ENCODE measurements at places on chromosomes 16 and 17.

GRCh38 chr16:55018881-55019280 lies 88.2 kb downstream of the IRX5 start:
- H3K27ac ChIP-seq: no peak overlapping the region
- H3K27me3 ChIP-seq: no peaks in the 10 kb centered on the region
- H3K4me3 ChIP-seq: no peak overlapping the region
- H3K36me3 ChIP-seq: peaks cover 2% of the 10 kb centered on the region
- H3K4me1 ChIP-seq: no peaks in the 10 kb centered on the region
- no peak for DNase-seq

DNA sequence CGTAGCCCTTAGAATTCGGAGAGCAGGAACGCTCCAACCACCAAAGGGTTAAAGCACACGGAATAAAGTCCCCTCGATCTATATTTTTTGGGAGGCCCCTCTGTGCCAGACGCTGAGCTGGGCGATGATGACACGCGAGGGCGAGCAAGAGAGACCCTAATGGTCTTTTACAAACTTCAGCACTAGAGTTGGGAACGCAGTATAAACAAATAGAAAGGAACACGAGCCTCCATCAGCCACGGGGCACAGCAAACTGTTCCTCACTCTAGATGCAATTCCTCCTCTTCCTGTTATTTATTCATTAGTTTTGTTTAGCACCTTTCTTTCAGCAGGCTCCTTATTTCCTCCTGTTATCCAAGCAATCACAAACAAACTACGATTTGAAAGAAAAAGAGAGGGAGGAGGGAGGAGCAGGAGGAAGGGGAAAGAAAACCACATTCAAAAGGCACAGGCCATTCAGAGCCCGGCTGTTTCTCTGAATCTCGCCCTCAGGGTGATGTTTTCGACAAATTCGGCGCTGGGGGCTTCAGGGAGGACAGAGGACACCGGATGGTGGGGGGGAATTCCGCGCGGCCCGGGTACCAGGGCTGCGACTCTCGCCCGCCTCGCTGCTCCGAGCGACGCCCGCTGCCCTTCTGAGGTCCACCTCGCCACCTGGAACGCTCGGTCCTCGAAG lies 1.6 kb downstream of the TOX3 start:
- peak overlapping the region; percentile 35 for H3K27ac ChIP-seq
- H3K4me1 ChIP-seq: no peaks in the 10 kb centered on the region
- H3K27me3 ChIP-seq: peaks cover 67% of the 10 kb centered on the region
- no peak for DNase-seq
- no peaks in the 10 kb centered on the region for H3K36me3 ChIP-seq

GRCh38 chr16:56823081-56823733 lies 41.8 kb upstream of the SLC12A3 start:
- DNase-seq: no peak
- H3K36me3 ChIP-seq: peaks cover 25% of the 10 kb centered on the region
- no peaks in the 10 kb centered on the region for H3K4me1 ChIP-seq
- H3K27me3 ChIP-seq: no peaks in the 10 kb centered on the region

DNA sequence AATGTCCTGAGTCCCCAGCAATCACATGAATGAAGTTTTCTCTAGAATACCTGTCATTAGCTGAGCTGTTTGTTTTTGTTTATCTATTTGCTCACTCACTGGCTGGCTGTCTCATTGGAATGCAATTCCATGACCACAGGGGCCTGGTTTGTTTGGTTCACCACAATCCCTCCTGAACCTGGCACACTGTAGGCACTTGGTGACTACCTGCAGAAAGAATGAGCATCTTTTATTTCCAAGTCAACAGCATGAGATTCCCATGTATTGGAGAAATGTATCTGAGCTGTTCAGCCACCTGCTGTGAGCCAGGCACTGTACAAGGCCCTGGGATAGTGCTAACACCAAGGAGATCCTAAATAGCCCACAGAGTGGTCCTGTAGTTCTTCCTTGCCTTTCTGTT lies 345.1 kb downstream of the XYLT1 start:
- H3K4me3 ChIP-seq: no peak overlapping the region
- peaks cover 3% of the 10 kb centered on the region for H3K4me1 ChIP-seq
- H3K27ac ChIP-seq: no peak overlapping the region
- H3K36me3 ChIP-seq: peaks cover 18% of the 10 kb centered on the region
- DNase-seq: no peak

DNA sequence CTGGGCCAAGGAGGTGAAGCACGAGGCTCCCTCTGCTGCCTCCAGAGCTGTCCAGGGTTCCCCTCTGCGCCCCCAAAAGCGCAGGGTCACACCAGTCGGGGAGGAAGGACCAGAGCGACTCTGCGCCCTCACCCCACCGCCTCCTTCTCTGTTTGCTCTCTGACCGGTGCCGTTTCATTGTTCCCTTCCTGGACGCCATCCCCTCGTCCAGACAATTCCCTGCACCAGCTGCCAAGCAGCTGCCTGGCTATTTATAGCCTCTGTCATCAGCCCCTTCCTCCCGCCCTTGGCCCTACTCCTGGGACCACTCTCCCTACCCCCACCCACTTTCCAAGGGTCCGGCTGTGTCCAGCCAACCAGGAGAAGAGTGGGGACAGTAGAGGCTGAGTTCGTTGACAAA lies 68.8 kb upstream of the CREBBP start:
- peaks cover 27% of the 10 kb centered on the region for H3K27me3 ChIP-seq
- no peaks in the 10 kb centered on the region for H3K36me3 ChIP-seq
- no peaks in the 10 kb centered on the region for H3K4me1 ChIP-seq
- H3K4me3 ChIP-seq: no peak overlapping the region
- H3K27ac ChIP-seq: no peak overlapping the region
- no peak for DNase-seq

GRCh38 chr16:53518550-53519416 lies 15.8 kb upstream of the AKTIP start:
- no peaks in the 10 kb centered on the region for H3K27me3 ChIP-seq
- H3K4me3 ChIP-seq: peak overlapping the region; percentile 79
- H3K4me1 ChIP-seq: peaks cover 65% of the 10 kb centered on the region
- peaks cover 5% of the 10 kb centered on the region for H3K36me3 ChIP-seq
- H3K27ac ChIP-seq: peak overlapping the region; percentile 94

DNA sequence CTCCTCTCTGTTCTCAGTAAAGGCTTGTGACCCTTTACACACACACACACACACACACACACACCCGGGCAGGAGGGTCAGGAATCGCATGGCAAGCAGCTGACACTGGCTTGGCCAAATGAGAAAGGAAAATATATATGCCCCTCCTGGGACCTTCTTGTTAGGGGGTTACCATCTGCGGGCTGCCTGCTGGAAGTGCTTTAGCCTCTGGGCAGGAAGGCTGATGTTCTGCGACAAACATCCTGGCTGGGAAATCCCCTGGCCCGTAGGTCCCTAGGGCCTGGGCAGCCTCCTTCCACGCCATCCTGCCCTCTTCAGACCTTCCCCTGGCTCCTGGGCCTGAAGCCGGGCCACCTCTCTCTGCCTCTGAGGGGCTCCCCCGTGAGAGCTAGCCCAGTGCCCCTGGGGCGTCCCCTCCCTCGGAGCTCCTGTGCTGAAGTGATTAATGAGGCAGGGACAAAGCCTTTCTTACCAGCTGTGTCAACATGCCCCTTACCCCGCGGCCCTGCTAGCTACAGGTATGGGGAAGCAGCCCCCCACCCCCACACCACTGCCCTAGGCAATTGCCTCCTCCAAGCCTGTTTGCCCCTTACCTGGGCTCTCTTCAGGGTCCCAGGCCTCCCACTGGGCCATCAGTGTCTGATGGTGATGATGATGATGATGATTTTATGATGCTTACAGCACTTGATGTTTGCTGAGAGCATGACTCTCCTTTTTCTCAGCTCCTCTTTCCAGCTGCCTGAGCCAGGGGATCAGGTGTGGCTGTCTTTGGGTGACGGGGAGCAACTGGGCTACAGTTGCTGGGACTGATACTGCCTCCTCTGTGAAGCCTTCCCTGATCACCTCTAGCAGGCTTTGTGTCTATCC lies 32.8 kb upstream of the ETV4 start:
- peaks cover 9% of the 10 kb centered on the region for H3K4me1 ChIP-seq
- H3K27ac ChIP-seq: peak overlapping the region; percentile 42
- peak; percentile 9 for DNase-seq
- no peaks in the 10 kb centered on the region for H3K36me3 ChIP-seq
- no peak overlapping the region for H3K4me3 ChIP-seq

- no peak overlapping the region for H3K4me3 ChIP-seq
- peaks cover 2% of the 10 kb centered on the region for H3K36me3 ChIP-seq
- no peak overlapping the region for H3K27ac ChIP-seq
Measured at GRCh38 chr16:81071805-81072204, 5.2 kb downstream of the C16orf46 start.

- no peak for DNase-seq
- no peak overlapping the region for H3K4me3 ChIP-seq
- H3K27me3 ChIP-seq: no peaks in the 10 kb centered on the region
- no peak overlapping the region for H3K27ac ChIP-seq
Measured at GRCh38 chr16:81307770-81308169, 7.0 kb upstream of the GAN start.

GRCh38 chr17:37823996-37824395 lies 79.1 kb upstream of the HNF1B start:
- H3K27ac ChIP-seq: no peak overlapping the region
- H3K27me3 ChIP-seq: peaks cover 17% of the 10 kb centered on the region
- no peak for DNase-seq
- no peaks in the 10 kb centered on the region for H3K36me3 ChIP-seq
- no peaks in the 10 kb centered on the region for H3K4me1 ChIP-seq
- no peak overlapping the region for H3K4me3 ChIP-seq

GRCh38 chr17:35337364-35337763 lies 36.1 kb downstream of the SLFN11 start:
- no peaks in the 10 kb centered on the region for H3K27me3 ChIP-seq
- H3K36me3 ChIP-seq: peaks cover 9% of the 10 kb centered on the region
- no peak overlapping the region for H3K27ac ChIP-seq
- H3K4me3 ChIP-seq: no peak overlapping the region

DNA sequence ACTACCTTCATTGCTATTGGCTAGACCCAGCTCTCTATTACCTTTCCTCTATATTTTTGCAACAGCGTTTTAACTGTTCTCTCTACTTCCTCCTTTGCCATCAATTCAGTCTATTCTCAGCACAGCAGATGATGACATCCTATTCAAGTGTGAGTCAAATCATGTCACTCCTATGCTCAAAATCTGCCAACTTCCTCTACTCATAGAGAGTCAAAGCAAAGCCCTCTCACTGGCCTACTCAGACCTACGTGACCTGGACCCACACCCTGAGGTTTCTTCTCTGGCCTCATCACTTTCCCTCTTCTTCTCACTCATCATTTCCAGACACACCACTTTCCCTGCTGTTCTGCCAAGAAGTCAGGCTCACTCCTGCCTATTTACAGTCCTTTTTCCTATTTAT lies 289.0 kb upstream of the AXIN2 start:
- no peaks in the 10 kb centered on the region for H3K27me3 ChIP-seq
- no peak for DNase-seq
- no peaks in the 10 kb centered on the region for H3K4me1 ChIP-seq

- H3K4me3 ChIP-seq: no peak overlapping the region
- H3K36me3 ChIP-seq: no peaks in the 10 kb centered on the region
- no peaks in the 10 kb centered on the region for H3K4me1 ChIP-seq
- no peak for DNase-seq
- peaks cover 22% of the 10 kb centered on the region for H3K27me3 ChIP-seq
Measured at GRCh38 chr17:73414171-73414955, 102.6 kb upstream of the CDC42EP4 start.

- no peaks in the 10 kb centered on the region for H3K36me3 ChIP-seq
- no peak overlapping the region for H3K4me3 ChIP-seq
- no peak for DNase-seq
- no peak overlapping the region for H3K27ac ChIP-seq
- H3K27me3 ChIP-seq: peaks cover 7% of the 10 kb centered on the region
Measured at GRCh38 chr16:47991491-47991890, 164.3 kb downstream of the ABCC12 start.

GRCh38 chr16:85908444-85908843 lies 9.5 kb downstream of the IRF8 start:
- no peaks in the 10 kb centered on the region for H3K27me3 ChIP-seq
- peaks cover 11% of the 10 kb centered on the region for H3K36me3 ChIP-seq
- no peak overlapping the region for H3K27ac ChIP-seq
- H3K4me1 ChIP-seq: peaks cover 17% of the 10 kb centered on the region
- H3K4me3 ChIP-seq: no peak overlapping the region

DNA sequence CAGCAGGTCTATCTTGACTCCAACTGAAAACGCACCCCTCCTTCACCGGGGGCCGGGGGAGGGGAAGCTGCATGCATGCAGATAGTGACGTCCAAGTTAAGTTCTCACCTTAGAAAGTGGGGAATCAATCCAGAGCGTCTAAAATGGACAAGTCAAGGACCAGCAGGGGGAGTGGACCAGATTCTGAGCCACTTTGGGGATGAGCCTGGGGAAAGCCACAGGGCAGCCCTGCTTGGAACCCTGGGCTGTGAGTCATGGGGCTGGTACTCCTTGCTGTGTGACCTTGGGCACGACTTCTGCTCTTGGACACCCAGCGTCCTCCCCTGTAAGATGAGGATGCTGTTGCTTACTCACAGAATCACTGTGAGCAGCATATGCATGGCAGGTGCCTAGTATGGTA lies 9.1 kb downstream of the TNFRSF13B start:
- H3K36me3 ChIP-seq: no peaks in the 10 kb centered on the region
- no peak overlapping the region for H3K27ac ChIP-seq
- peaks cover 40% of the 10 kb centered on the region for H3K27me3 ChIP-seq
- no peaks in the 10 kb centered on the region for H3K4me1 ChIP-seq
- H3K4me3 ChIP-seq: no peak overlapping the region

GRCh38 chr17:45722161-45722560 lies 62.0 kb upstream of the CRHR1 start:
- DNase-seq: no peak
- no peak overlapping the region for H3K4me3 ChIP-seq
- peaks cover 3% of the 10 kb centered on the region for H3K36me3 ChIP-seq
- H3K27me3 ChIP-seq: peaks cover 89% of the 10 kb centered on the region
- H3K27ac ChIP-seq: no peak overlapping the region

- no peak overlapping the region for H3K27ac ChIP-seq
- no peak overlapping the region for H3K4me3 ChIP-seq
- peaks cover 62% of the 10 kb centered on the region for H3K27me3 ChIP-seq
- peaks cover 2% of the 10 kb centered on the region for H3K36me3 ChIP-seq
Measured at GRCh38 chr17:74427048-74427762, 4.7 kb upstream of the GPRC5C start.

DNA sequence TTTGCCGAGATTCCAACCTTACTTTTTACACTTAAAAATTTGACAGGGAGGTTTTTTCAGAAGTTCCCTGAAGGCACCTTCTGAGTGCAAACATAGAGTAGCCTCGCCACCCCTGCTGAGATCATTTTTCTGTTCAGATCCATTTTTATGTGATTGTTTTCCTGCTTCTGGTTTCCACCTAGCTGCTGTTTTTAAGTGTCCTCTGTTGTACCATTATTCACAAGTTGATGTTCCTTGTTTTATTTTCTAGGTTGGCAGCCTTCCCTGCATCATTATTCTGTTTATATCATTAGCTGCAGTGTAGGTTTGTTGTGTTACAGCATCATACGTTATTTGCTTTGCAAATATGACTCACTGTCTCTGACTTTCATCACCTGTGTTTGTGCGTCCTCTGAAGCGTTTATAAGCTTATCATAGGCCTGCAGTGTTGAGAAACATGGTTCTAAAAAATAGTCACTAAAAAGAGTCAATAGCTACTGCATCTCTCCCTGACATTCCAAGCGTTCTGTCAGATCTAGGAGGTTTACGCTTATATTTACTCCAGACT lies 116.9 kb upstream of the CLEC3A start:
- H3K27ac ChIP-seq: no peak overlapping the region
- H3K4me1 ChIP-seq: no peaks in the 10 kb centered on the region
- H3K4me3 ChIP-seq: no peak overlapping the region
- peaks cover 32% of the 10 kb centered on the region for H3K27me3 ChIP-seq
- DNase-seq: no peak

- H3K36me3 ChIP-seq: peaks cover 13% of the 10 kb centered on the region
- H3K27me3 ChIP-seq: peaks cover 91% of the 10 kb centered on the region
- DNase-seq: peak; percentile 46
- H3K4me1 ChIP-seq: peaks cover 44% of the 10 kb centered on the region
- H3K27ac ChIP-seq: no peak overlapping the region
- H3K4me3 ChIP-seq: peak overlapping the region; percentile 85
Measured at GRCh38 chr17:49968405-49969133, 421 bp upstream of the DLX4 start.

Data from central memory CD8-positive, alpha-beta T cell (primary cell).